Left ventricle myocardium superior (tissue), 1 donor: ENCODE measurements at places on chromosomes 2 and 18.

- no peak for DNase-seq
Measured at GRCh38 chr18:36490897-36491296, 193.4 kb downstream of the FHOD3 start.

GRCh38 chr2:75003276-75003675, 44.8 kb downstream of the POLE4 start:
- DNase-seq = no peak

DNA sequence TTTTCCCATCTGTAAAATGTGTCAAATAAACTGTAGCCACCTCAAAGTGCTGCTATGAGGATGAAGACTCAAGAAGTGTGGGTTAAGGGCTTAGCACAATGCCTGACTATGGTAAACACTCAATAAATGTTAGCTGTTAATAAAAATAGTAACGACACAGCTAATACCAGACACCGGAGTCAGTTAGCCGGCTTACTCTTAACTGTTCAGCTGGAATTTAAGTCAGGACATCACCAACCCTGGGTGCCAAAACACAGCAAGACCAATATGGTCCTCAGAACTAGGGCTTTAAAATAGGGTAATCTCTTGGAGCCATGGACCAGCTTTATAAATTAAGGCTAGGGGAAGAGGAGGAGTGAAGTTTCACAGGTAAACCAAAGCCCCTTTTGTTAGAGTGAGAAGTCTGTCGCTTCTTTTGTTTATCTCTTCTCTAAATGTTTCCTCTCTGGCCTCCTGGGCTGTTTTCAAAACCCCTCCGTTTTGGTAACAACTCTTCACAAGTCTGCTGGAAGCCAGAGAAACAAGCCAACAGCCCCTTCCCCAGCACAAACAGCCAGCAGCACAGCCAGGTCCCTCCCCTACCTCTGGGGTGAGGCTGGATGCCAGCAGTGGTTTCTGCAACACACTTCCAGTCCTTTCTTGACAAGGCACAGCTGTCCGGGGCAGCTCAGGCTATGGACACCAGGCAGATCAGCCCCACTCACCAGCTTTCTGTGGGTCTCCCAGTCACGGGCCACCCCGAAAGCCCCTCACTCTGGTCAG, 13.8 kb upstream of the FZD7 start:
- DNase-seq = peak; percentile 59

DNA sequence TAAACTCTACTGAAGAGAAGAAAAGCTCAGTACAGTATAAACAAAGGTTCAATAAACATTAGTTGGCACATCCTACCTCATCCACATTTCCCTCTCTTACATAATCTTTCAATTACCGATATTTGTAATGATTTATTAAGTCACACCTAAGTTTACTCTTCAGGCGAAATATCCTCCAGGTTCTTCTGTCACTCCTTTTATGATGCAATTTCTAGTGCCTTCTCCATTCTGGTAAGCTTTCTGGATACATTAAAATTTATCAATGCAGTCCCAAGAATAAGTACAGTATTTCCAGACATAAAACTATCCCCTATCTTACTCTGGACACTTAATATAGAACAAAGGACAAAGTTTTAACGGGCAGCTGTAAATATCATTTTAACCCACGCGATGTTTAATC, 5.6 kb downstream of the HNRNPLL start:
- no peak for DNase-seq
